ENCODE measurements at places on chromosomes 6 and 20.

GRCh38 chr6:160222491-160222890 lies 36.1 kb downstream of the SLC22A2 start:
- DNase-seq = no peak

GRCh38 chr6:133340557-133340956 lies 99.4 kb downstream of the EYA4 start:
- DNase-seq = no peak

GRCh38 chr6:138815797-138816528 lies 20.1 kb downstream of the ECT2L start:
- peak; percentile 28 for DNase-seq

DNA sequence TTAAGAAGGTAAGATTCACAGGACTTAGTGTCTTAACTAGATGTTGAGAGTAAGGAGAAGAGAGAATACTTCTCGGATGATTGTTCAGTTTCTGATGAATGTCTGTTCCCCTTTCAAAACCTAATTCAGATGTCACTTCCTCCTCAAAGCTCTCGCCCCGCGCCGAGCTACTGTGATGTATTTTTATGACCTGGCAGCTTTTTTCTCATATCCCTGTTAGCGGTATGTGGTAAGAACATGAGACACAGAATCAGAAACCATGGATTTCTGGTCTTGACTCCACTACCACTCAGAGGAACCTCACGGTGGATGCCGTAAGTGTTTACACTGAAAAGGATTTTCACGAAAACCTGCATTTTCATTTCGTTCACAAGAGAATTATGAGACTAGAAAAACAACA lies 48.4 kb downstream of the CEP43 start:
- DNase-seq = no peak

DNA sequence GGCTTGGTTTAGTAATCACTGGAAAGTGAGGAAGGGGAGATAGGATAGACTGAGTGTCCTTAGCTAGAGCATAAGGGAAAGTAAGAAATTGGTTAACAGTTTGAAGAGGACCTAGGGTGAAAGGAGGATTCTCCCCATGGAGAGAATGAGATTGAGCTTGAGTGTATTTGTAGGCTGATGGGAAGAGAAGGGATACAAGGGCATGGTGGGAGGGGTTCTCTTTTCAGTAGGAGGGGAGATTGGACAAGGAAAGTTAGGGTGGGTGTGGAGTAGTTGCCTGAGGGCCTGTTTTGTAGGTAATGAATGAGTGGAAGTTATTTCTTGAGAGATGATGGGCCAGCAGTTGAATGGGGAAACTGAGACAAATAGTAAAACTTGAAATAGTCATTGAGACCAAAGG lies 1.9 kb downstream of the TRMT11 start:
- DNase-seq = no peak

DNA sequence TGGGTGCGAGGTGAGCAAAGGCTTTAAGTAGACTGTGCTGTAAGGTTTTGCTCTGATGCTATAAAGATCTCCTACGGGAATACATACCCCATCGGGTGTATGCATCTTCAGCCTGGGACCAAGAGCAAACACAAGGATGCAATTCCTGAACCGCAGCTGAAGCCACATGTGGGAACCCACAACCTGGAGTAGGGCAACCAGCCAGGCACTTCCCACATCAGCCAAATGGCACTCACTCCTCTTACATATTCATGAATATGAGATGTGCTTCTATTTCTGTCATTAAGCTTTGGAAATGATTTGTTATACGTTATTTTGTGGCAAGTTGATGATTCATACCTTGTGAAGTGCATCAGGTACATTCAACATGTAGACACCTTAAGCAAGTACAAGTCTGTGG lies 619.2 kb downstream of the C6orf118 start:
- no peak for DNase-seq

- no peak for DNase-seq
Measured at GRCh38 chr6:32962213-32962826, 6.1 kb upstream of the BRD2 start.

- DNase-seq = no peak
Measured at GRCh38 chr6:166687070-166687878, 60.2 kb upstream of the RPS6KA2 start.

GRCh38 chr6:149231778-149232177 lies 85.7 kb upstream of the TAB2 start:
- no peak for DNase-seq

- DNase-seq = no peak
Measured at GRCh38 chr20:46999801-47000465, 105.3 kb downstream of the EYA2 start.

GRCh38 chr6:137277971-137278637 lies 58.9 kb upstream of the IFNGR1 start:
- DNase-seq = peak; percentile 74

GRCh38 chr6:127608554-127609270 lies 31.7 kb downstream of the C6orf58 start:
- DNase-seq = no peak

DNA sequence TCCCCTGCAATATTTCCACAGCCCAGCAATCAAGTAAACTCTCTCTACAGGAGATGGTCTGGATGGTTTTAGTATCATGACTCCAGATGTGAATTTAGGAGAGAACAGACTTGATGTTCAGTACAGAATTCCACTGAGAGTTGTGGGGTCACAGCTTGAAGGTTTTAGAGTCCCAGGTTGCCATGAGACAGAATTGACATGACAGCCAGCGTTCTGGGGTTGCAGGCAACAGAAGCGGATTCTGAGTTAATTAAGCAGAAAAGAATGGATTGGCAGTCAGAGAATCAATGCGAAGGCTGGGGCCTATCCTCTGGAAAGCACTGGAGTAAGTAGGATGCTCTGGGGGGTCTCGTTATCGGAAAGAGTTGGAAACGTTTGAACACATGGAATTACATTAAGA lies 2.4 kb upstream of the KIAA1755 start:
- no peak for DNase-seq

DNA sequence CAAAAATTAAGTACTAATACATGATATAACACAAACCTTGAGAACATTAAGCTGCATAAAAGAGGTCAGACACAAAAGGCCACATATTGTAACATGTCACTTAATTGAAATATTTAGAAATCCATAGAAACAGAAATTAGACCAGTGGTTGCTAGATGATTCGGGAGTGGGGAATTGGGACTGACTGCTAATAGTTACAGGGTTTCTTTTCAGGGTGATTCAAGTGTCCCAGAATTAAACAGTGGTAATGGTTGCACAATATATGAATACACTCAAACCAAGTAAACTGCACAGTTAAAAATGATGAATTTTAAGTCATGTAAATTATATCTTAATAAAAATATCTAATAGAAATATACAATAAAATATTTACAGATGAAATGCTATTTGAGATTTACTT lies 174.5 kb downstream of the WDR27 start:
- DNase-seq = no peak

GRCh38 chr20:10654250-10654610 lies 19.6 kb downstream of the JAG1 start:
- no peak for DNase-seq

DNA sequence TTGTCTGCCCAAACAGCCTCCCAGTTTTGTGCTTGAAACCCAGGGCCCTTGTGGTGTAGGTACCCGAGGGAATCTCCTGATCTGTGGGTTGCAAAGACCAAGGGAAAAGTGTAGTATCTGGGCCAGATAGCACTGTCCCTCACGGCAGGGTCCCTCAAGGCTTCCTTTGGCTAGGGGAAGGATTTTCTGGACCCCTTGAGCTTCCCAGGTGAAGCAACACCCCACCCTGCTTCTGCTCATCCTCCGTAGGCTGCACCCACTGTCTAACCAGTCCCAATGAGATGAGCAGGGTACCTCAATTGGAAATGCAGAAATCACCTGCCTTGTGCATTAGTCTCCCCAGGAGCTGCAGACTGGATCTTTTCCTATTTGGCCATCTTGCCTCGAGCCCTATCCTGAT lies 791.8 kb upstream of the MANEA start:
- no peak for DNase-seq

DNA sequence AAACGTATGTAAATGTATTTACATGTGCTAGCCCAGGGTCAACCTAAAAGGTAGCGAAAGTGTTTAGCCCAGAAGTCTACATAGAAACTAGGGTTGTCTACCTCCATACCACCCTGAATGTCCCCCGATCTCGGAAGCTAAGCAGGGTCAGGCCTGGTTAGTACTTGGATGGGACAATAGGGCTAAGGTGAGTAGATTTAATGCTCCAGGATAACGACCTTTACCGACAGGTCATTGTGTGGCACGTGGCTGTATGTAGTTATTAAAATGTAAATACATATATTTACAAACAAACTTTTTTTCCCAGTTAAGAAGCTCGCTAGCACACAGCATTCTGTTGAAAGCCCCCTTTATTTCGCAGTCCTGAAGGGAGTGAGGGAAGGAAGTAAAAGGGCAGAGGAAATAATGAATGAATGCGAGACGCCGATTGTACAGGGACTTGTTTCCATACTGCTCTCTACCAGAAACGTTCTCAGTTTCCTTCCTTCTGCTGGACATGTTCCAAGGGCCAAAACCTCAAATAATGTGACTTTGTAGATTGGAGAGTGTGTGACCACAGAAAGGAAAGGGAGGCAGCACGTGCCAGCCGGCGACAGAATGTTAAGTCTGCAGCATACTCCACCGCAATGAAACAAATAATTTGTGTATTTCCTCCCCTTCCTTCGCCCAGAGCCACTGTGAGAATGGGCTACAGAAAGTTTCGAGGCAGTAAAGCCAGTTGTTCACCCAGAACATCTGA lies 612 bp downstream of the ADAT2 start:
- no peak for DNase-seq

GRCh38 chr6:158853072-158853879 lies 34.1 kb upstream of the EZR start:
- peak; percentile 94 for DNase-seq

- peak; percentile 78 for DNase-seq
Measured at GRCh38 chr20:12928755-12929401, 79.9 kb upstream of the SPTLC3 start.

DNA sequence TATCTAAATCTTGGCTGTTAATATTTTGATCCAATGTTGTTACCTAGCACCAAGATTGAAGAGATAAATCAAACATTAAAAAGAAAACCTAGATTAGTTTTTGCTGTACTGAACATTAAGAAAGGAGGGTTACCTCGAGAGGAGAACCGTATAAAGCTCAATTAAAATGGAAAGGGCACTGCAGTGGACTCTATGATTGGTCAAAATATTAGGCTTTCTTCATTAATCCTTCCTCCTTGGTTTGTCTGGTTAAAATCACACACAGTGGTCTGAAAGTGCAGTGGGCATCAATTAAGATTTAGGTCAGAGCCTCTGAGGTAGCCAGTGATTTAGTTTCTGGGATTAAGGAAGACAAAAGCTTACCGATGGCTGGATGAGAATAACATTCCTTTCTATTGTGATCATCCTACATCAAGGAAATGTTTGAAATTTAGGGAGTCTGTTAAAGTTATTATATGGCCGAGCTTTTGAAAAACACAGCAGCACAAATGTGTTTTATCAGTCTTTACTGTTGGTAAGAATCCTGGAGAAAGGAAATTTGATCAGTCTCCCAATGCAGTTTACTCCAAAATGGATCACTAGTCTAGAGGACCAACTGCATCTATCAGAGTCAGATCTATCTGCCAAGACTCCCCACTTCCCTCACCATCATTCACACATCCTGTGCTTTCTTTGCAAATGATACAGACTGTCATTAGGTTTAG lies 134.6 kb upstream of the NEDD9 start:
- DNase-seq = peak; percentile 30

Measured in HS-5 (cell line).